ENCODE measurements at places on chromosomes 2 and 18.
A peak's percentile ranks its signal among the peaks of the same experiment; 100 is the strongest.

- peaks cover 6% of the 10 kb centered on the region for H3K4me1 ChIP-seq
- peak; percentile 57 for DNase-seq
- peaks cover 19% of the 10 kb centered on the region for H3K36me3 ChIP-seq
These were observed 61.1 kb downstream of the ANTXR1 start for GRCh38 chr2:69073928-69074570.

DNA sequence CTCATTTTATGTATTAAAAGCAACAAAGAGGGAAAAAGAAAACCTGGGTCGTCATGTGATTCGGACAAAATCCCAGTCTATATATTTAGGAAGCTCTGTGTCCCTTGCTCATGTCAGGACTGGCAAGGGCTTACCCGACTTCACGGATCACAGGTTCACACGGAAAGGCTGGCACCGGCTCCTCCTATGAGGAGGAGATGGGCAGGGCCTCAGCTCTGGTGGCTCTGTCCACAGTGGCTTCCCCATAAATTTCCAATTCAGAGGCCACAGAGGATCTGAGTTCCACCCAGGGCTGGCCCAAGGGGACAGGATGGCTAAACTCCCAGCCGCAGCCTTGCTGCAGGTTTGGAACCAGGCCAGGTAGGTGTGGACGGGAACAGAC, 186.8 kb downstream of the BCL2 start:
- H3K36me3 ChIP-seq: no peaks in the 10 kb centered on the region
- H3K4me1 ChIP-seq: no peaks in the 10 kb centered on the region
- H3K27ac ChIP-seq: no peak overlapping the region

DNA sequence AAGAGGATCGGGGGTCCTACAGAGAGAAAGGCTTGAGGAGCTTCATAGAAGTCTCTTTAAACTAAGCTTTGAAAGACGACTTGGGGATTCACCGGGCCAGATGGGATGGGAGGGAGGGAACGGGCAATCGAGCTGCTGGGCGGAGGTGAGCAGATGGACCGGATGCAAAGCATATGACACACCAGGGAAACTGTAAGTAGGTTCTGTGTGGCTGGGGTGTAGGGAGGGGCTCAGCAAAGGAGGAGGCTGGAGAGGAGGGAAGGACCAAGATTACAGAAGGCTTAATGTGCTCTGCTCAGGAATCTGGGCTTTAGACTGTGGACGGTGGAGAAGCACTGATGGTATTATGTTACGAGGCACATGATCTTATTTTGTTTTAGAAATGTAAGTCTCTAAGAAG, 131.5 kb downstream of the MAIP1 start:
- no peaks in the 10 kb centered on the region for H3K36me3 ChIP-seq
- no peaks in the 10 kb centered on the region for H3K27me3 ChIP-seq
- H3K27ac ChIP-seq: no peak overlapping the region
- no peaks in the 10 kb centered on the region for H3K4me1 ChIP-seq

- H3K27me3 ChIP-seq: no peaks in the 10 kb centered on the region
- DNase-seq: no peak
- H3K4me1 ChIP-seq: no peaks in the 10 kb centered on the region
- H3K27ac ChIP-seq: no peak overlapping the region
- H3K36me3 ChIP-seq: no peaks in the 10 kb centered on the region
- no peak overlapping the region for H3K4me3 ChIP-seq
These were observed 170.1 kb downstream of the MAP2 start for GRCh38 chr2:209593930-209594329.

GRCh38 chr2:34731292-34731691, 1132.2 kb upstream of the FAM98A start:
- DNase-seq: no peak
- no peak overlapping the region for H3K27ac ChIP-seq
- no peaks in the 10 kb centered on the region for H3K36me3 ChIP-seq
- H3K27me3 ChIP-seq: no peaks in the 10 kb centered on the region
- H3K4me1 ChIP-seq: no peaks in the 10 kb centered on the region

GRCh38 chr2:86563650-86564061, 413 bp upstream of the CHMP3 start:
- no peaks in the 10 kb centered on the region for H3K27me3 ChIP-seq
- H3K4me3 ChIP-seq: peak overlapping the region; percentile 79
- H3K4me1 ChIP-seq: peaks cover 4% of the 10 kb centered on the region
- peak overlapping the region; percentile 99 for H3K27ac ChIP-seq

GRCh38 chr2:178506101-178506500, 25.8 kb downstream of the PLEKHA3 start:
- H3K36me3 ChIP-seq: peaks cover 21% of the 10 kb centered on the region
- DNase-seq: no peak
- no peak overlapping the region for H3K4me3 ChIP-seq
- no peaks in the 10 kb centered on the region for H3K27me3 ChIP-seq

- H3K27me3 ChIP-seq: peaks cover 33% of the 10 kb centered on the region
- H3K4me1 ChIP-seq: peaks cover 14% of the 10 kb centered on the region
- H3K4me3 ChIP-seq: peak overlapping the region; percentile 26
- peak overlapping the region; percentile 24 for H3K27ac ChIP-seq
These were observed 96.4 kb downstream of the RTP5 start for GRCh38 chr2:241965931-241966412.

- H3K36me3 ChIP-seq: no peaks in the 10 kb centered on the region
- no peak overlapping the region for H3K4me3 ChIP-seq
- H3K27me3 ChIP-seq: no peaks in the 10 kb centered on the region
- no peaks in the 10 kb centered on the region for H3K4me1 ChIP-seq
These were observed 48.3 kb upstream of the BMPR2 start for GRCh38 chr2:202327858-202328257.

DNA sequence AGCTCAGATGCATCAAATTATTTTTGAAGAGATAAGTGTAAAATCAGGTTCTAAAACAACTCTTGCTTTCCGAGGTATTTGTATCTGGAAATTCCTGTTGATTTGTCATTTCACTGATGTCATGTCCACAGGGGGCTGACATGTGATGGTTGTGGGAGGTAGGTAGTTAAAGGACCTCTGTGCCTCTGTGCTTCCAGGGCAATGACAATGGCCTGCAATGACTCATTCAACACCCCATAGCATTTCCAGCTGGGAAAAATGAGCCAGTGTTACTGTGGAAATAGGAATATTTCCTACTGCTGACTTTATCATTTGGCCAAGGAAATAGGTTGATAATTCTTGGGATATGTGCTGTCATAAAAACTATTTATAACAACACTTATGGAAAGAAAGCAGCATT, 86.2 kb upstream of the CCDC195 start:
- peaks cover 31% of the 10 kb centered on the region for H3K36me3 ChIP-seq
- H3K4me1 ChIP-seq: peaks cover 5% of the 10 kb centered on the region
- no peak overlapping the region for H3K4me3 ChIP-seq
- peak overlapping the region; percentile 65 for H3K27ac ChIP-seq
- peak; percentile 30 for DNase-seq

GRCh38 chr18:71529703-71530303, 1014.3 kb downstream of the CBLN2 start:
- peak; percentile 59 for DNase-seq
- no peaks in the 10 kb centered on the region for H3K4me1 ChIP-seq
- H3K27ac ChIP-seq: no peak overlapping the region
- no peak overlapping the region for H3K4me3 ChIP-seq
- H3K36me3 ChIP-seq: no peaks in the 10 kb centered on the region

- H3K4me1 ChIP-seq: peaks cover 6% of the 10 kb centered on the region
- H3K27ac ChIP-seq: no peak overlapping the region
- H3K36me3 ChIP-seq: no peaks in the 10 kb centered on the region
- H3K4me3 ChIP-seq: no peak overlapping the region
- no peak for DNase-seq
- H3K27me3 ChIP-seq: peaks cover 37% of the 10 kb centered on the region
These were observed 9.6 kb upstream of the NTSR2 start for GRCh38 chr2:11679486-11680181.

DNA sequence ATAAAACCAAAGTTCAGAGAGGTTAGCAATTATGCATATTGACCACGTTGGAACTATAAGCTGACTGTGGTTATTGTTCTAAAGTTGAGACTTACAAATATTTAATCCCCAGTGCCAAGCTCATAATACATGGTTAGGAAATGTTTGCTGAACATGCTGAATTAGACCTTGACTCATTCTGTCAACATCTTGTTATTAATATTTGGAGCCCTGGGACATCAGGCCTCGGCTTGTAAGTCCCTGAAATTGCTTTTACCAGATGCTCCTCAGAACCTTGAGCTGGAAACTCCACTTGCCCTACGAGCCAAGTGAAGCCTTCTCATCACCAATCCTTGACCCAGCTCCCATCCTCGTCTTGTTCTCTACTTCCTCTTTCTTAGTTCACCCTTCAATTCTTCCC, 21.2 kb downstream of the DYNAP start:
- peaks cover 8% of the 10 kb centered on the region for H3K4me1 ChIP-seq
- no peak overlapping the region for H3K27ac ChIP-seq
- H3K27me3 ChIP-seq: no peaks in the 10 kb centered on the region
- no peak for DNase-seq
- H3K4me3 ChIP-seq: no peak overlapping the region

- no peaks in the 10 kb centered on the region for H3K36me3 ChIP-seq
- H3K27me3 ChIP-seq: no peaks in the 10 kb centered on the region
- peak overlapping the region; percentile 70 for H3K4me3 ChIP-seq
- peaks cover 19% of the 10 kb centered on the region for H3K4me1 ChIP-seq
These were observed 77.7 kb upstream of the SMAD2 start for GRCh38 chr18:48007955-48008701.

GRCh38 chr2:45699032-45699658, 47.7 kb downstream of the PRKCE start:
- no peaks in the 10 kb centered on the region for H3K27me3 ChIP-seq
- H3K36me3 ChIP-seq: no peaks in the 10 kb centered on the region
- peak overlapping the region; percentile 28 for H3K27ac ChIP-seq
- peak; percentile 76 for DNase-seq
- H3K4me1 ChIP-seq: peaks cover 13% of the 10 kb centered on the region

DNA sequence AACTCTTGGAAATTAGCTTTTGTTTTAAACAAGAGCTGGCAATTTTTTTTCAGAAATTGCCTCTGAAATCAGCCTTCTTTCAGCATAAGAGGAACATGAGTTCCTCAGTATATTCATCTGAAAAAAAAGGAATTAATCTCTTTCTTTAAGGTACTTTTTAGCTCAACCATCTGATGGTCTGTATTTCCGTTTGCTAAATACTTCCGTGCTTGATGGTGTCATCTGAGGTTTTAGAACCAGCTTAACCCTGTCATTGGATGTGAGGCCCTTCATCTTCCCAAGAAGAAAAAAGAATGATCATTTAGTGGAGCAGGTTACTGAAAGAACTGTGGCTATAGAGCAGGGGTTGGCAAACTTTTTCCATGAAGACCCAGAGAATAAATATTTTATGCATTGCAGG, 175.0 kb downstream of the TRABD2A start:
- no peak overlapping the region for H3K4me3 ChIP-seq
- H3K27ac ChIP-seq: no peak overlapping the region
- no peaks in the 10 kb centered on the region for H3K36me3 ChIP-seq
- DNase-seq: no peak
- H3K27me3 ChIP-seq: no peaks in the 10 kb centered on the region

GRCh38 chr2:239985356-239985755, 39.8 kb downstream of the NDUFA10 start:
- no peaks in the 10 kb centered on the region for H3K4me1 ChIP-seq
- H3K36me3 ChIP-seq: peaks cover 40% of the 10 kb centered on the region
- no peak overlapping the region for H3K27ac ChIP-seq
- no peak overlapping the region for H3K4me3 ChIP-seq
- DNase-seq: no peak

DNA sequence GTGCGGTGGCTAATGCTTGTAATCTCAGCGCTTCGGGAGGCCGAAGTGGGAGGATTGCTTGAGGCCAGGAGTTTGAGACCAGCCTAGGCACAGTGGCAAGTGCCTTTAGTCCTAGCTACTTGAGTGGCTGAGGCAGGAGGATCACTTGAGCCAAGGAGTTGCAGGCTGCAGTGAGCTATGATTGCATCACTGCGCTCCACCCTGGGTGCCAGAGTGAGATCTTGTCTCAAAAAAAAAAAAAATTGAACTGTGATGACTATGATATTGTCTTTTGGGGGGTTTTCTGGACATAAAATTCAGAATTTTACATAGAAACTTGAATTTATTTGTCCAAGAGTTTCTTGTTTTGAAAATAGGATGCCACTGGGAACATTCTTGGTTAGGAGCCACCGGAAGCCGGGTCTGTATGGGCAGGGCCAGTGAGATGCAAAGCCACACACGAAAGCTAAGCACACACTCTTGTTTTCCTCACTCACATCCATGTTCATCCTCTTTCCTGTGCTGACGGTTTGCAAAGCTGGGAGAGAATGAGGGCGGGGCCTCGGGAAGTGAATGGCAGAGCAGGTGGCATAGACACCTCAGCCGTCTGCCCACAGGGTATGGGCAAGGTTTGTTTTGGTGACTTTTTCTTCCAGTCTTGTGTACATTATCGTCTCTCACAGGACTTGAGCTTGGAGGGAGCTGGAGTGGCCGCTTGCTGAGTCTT, 12.6 kb downstream of the AGAP1 start:
- H3K36me3 ChIP-seq: no peaks in the 10 kb centered on the region
- H3K4me1 ChIP-seq: peaks cover 13% of the 10 kb centered on the region
- DNase-seq: no peak
- H3K4me3 ChIP-seq: no peak overlapping the region
- no peak overlapping the region for H3K27ac ChIP-seq
- no peaks in the 10 kb centered on the region for H3K27me3 ChIP-seq

- H3K27ac ChIP-seq: no peak overlapping the region
- no peak overlapping the region for H3K4me3 ChIP-seq
These were observed 42.1 kb upstream of the DNMT3A start for GRCh38 chr2:25383806-25384205.

DNA sequence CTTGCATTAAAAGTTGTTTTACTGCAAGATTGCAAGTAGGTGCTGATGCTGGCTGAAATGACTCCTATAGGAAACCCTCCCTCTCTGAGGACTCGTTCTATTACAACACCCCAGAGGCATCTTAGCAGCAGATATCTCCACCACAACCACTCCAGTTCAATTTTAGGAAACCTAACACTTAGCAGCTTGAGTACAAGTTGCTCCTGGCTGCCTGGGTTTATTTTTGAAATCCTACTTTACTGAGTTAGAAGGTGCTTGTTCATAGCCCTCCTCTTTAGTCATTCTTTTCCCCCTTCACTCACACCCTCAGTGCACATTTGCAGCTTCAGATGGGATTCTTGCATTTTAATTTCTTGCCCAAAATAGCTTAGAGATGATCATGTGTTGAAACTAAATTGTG, 111.5 kb downstream of the MTCL1 start:
- peak overlapping the region; percentile 17 for H3K27ac ChIP-seq
- peaks cover 33% of the 10 kb centered on the region for H3K4me1 ChIP-seq
- H3K36me3 ChIP-seq: peaks cover 45% of the 10 kb centered on the region
- no peak overlapping the region for H3K4me3 ChIP-seq
- H3K27me3 ChIP-seq: no peaks in the 10 kb centered on the region

GRCh38 chr2:239261356-239261755, 139.5 kb downstream of the HDAC4 start:
- H3K27ac ChIP-seq: no peak overlapping the region
- no peak overlapping the region for H3K4me3 ChIP-seq
- peaks cover 26% of the 10 kb centered on the region for H3K4me1 ChIP-seq

- DNase-seq: no peak
- no peaks in the 10 kb centered on the region for H3K27me3 ChIP-seq
- no peaks in the 10 kb centered on the region for H3K36me3 ChIP-seq
- no peak overlapping the region for H3K27ac ChIP-seq
- H3K4me3 ChIP-seq: no peak overlapping the region
- H3K4me1 ChIP-seq: no peaks in the 10 kb centered on the region
These were observed 12.3 kb downstream of the PLA2R1 start for GRCh38 chr2:160050147-160050546.

Measured in astrocyte (in vitro differentiated cells and primary cell).